GM12864 (cell line): ENCODE measurements at places on chromosomes 7 and 10.

DNA sequence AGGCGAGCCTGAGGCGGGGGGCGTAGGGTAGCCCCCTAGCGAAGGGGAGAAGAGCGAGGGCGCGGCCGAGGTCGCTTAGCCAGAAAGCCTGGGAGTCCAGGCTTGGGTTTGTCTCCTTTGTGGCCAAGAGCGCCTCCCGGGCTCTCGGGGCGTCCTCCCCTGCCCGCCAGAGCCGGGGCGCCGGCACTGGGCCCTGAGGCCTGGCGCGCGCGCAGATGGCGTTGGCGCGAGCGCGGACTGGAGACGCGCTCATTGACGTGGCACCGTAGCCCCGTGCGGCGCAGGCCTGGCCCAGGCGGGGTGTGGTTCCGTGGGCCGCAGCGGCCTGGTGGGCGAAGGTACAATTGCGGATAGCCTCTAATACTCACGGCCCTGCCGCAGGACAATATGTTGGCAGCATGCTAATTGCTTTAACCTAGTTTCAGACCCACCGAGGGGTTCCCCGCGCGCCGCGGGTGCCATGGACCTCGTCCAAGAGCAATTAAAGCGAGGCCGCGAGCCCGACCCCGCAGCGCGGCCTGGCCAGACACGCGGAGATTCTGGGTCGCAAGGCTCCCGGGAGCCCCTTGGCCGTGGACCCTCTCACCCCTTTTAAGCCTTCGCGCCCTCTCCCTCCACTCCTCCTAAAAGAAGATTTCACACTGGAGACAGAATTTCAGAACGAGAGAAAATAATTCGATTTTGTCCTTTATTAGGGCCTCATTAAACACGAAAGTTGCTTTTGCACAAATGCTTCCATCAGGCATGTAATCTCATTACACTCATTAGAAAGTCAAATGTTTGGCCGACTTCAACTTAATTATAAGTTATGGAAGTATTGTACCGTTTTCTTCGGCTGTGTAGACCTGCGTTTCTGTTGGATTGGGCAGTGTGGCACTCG, 3.1 kb downstream of the PTF1A start:
- no peak for DNase-seq

DNA sequence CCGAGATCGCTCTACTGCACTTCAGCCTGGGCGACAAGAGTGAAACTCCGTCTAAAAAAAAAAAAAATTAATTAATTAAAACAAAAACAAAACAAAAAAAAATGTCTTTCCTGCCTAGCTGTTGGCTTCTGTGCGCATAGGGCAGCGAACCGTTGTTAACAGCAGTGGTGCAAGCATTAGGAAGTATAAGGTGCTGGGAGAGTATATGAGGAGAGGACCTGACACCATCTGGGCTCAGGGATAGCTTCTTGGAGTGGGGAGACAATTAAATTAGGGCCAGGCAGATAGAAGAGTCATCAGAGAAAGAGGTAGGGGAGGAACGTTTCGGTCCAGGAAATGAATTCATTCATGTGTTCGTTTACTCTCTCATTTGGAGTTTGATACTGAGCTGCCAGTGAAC, 46.2 kb upstream of the EZH2 start:
- no peak for DNase-seq

GRCh38 chr7:38102507-38102906, 75.5 kb upstream of the STARD3NL start:
- DNase-seq: no peak

- DNase-seq: no peak
Measured at GRCh38 chr7:1749864-1750466, 79.9 kb downstream of the ELFN1 start.

DNA sequence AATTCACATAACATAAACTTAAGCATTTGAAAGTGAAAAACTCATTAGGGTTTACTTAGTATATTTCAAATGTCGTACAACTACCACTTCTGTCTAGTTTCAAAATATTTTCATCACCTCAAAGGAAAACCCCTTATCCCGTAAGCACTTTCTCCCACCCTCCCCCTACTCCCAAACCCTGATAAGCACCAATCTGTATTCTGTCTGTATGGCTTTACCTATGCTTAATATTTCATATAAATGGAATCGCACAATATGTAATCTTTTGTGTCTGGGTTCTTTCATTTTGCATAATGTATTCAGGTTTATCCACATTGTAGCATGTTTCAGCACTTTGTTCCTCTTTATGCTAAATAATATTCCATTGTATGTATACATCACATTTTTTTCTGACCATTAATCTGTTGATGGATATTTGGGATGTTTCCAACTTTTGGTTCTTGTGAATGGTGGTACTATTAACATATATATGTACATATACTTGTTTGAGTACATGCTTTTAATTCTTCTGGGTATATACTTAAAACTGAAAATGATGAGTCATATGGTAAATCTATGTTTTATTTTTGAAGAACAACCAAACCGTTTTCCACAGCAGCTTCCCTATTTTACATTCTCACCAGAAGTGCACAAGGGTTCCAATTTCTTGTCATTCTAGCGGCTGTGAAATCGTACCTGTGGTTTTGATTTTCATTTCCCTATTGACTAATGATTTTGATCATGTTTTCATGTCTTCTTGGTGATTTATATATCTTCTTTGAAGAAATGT, 6.2 kb upstream of the STARD3NL start:
- peak; percentile 69 for DNase-seq

DNA sequence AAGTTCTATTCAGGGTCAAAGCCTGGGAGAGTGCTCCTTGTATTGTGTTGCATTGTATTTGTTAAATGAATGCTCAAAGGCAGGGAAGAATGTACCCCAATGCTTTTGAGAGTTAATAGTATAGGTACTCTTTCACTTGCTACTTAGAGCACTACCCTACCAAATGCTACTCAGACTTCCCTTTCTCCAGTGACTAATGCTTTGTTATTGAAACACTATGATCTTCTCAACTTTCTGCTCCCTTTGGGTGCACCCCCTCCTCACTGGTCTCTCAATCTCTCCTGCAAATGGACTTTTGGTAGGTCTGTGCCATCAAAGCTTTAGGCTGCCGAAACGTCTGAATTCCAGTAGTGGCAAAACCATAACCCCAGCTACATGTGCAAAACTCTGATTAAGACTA, 177.7 kb upstream of the AHR start:
- no peak for DNase-seq

DNA sequence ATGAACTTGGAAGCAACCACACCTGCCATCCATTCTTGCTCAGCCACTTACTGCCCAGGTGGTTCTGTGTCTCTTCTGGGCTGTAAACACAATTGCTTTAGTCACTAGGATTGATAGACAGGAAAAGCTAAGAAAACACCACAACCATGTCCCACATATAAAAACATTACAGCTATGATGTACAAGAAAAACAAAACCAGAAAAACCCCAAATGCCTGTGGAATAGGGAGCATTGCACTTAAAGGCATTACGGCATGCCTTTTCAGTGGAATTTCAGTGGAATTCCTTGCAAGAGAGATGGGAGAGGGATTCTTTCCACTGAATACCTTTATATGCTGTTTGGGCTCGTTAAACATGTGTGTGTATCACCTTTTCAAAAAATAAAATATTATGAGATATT, 44.2 kb upstream of the GPR26 start:
- no peak for DNase-seq

DNA sequence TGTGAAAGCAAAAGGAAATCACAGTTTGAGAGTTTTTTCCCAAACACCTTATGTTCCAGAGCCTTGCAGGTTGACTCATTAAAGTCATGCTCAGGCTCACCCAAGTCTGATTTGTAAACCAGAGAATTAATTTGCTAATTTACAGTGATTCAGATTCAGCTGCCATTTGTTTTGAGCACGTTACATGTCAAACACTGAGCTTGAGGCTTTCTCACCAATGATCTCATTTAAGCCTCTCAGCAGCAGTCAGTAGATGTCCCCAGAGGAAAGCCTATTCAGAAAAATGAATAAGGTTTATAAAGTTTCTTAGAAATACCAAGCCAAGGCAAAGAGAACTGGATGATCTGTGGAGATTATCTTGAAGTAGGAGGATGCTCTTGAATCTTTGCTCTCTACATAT, 420.4 kb downstream of the HTR7 start:
- DNase-seq: no peak

DNA sequence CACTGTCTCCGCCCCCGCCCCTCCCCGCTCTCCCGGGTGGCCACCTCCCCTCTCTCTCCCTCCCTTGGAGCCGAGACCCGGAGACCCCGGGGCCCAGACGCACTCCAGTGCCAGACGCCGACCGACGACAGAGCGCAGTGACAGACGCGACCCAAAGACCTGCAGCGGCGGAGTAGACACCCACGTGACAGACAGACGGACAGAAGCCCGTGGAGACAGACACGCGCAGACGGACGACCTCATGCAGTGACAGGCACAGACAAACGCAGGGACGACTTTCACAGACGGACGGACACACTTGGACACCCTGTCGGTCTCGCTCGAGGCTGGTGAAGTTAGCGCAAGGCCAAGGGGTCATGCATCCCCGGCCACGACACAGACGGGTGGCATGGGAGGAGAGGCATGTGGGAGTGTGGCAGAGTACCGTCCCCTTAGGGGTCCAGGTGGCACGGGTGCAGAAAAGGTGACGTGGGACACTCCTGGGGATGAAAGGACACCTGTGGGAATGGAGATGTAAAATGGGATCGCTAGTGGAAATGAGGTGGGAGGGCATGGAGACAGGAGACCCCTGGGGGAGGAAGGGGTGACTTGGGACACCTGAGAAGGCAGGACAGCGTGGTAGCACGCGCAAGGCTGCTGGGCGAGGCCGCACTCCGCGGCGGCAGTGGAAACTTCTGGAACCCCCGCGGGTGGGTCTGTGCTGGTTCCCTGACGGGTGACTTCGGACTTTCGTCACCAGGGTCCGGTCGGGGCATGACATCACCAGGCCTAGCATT, 456 bp upstream of the ACHE start:
- DNase-seq: no peak

DNA sequence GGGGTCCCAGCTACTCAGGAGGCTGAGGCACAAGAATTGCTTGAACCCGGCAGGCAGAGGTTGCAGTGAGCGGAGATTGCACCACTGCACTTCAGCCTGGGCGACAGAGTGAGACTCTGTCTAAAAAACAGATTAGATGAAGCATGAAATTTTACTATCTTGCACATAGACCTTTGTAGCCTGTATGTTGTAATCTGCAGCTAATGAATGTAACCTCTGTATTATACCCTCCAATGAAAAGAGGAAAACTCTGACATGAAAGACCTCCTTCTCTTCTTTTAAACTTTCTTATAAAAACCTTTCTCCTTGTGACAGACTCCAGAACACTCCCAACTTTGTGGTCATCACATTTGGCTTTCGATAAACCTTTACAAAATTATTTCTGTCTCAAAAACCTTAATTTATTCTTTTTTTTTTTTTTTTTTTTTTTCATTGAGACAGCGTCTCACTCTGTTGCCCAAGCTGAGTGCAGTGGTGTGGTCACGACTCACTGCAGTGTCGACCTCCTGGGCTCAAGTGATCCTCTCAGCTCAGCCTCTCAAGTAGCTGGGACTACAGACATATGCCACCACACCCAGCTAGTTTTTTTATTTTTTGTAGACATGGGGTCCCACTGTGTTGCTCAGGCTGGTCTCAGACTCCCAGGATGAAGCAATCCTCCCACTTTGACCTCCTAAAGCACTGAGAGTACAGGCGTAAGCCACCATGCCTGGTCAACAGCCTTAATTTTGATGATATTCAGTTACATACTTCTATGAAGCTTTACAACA, 97.4 kb downstream of the SVOPL start:
- DNase-seq: no peak

GRCh38 chr7:17593819-17594419, 295.5 kb downstream of the AHR start:
- DNase-seq: no peak

DNA sequence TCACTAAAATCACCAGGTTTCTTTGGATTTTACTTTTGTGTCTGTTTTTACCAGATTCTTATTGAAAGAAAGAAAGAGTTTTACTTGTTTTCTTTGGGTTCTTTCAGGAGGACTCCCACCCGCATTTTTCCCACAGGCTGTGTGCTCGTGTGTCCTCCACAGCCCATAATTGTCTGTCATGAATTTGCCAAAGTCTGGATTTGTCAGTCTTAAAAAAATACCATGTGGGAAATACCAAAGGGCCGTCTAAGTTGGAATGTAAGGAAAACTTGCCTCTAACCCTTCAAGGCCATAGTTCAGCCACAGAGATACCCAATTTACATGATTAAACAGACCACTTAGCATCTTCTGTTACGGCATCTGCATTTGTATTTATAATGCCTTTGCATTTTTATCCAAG, 41.3 kb upstream of the INHBA start:
- no peak for DNase-seq

GRCh38 chr7:80392229-80393169, 119.4 kb downstream of the GNAT3 start:
- DNase-seq: no peak

DNA sequence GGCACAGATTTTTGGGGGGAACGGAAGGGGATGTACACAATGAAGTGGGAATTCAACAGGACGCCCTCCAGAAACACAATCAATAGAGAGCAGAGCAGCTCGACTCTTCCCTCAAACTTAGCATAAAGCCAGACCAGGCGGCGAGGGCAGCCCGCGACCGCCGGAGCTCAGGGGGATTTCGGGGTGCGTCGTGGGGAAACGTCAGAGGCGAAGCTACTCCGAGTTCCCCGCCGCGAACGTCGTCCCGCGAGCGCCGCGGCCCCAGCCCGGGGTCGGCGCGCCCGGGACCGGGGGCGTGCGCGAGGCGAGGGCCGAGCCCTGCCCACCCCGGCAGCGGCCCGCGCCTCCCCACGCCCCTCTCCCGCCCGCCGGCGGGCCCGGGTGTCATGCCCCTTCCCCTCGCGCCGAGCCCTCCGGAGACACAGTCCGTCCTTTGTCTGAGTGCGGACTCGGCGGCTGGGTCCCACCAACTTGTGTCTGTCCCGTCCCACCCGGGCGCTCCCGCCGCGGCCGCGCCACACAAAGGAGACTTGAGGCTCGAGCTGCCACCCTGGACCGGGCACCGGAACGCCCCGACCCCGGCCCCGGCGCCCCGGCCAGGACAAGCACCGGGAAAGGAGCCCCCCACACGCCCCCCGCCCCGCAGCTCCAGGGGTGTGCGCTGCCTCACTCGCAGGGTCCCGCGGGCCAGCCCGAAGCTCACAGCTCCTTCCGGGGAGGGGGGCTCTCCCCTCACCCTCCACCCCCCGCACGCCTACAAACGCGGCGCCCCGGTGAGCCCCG, 634 bp downstream of the EZH2 start:
- DNase-seq: no peak

DNA sequence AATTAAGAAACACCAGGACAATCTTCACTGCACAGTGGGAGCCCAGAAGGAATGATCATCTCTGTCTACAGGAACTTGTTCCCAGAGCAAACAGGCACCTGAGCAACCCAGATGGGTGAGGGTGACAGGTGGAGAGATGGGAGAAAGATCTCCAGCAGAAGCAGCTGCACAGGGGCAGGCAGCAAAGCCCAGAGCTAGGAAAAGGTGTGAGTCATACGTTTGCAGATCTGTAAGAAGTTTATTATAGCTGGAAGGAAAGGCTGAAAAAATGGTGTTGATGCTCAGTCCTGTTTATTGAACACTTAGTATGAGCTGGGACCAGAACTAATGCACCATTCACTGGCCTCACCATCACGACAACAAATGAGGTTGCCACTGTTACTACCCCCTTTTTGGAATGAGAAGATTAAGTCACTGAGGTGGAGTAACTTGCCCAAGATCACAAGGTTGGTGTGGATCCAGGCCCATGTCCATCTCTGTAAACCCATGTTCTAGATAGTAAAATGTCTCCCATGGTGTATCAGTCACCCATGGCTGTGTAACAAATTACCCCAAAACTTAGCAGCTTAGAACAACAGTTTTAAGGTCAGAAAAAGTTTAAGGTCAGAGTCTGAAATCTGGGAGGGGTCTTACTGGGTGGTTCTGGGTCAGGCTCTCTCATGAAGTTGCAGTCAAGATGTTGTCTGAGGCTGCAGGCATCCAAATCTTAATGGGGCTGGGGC, 506.9 kb downstream of the RPS24 start:
- DNase-seq: no peak

GRCh38 chr7:7953806-7954205, 14.8 kb upstream of the GLCCI1 start:
- DNase-seq: no peak
